ENCODE measurements at places on chromosomes 6 and 20.

GRCh38 chr6:149129371-149130077, 188.0 kb upstream of the TAB2 start:
- no peak for DNase-seq

DNA sequence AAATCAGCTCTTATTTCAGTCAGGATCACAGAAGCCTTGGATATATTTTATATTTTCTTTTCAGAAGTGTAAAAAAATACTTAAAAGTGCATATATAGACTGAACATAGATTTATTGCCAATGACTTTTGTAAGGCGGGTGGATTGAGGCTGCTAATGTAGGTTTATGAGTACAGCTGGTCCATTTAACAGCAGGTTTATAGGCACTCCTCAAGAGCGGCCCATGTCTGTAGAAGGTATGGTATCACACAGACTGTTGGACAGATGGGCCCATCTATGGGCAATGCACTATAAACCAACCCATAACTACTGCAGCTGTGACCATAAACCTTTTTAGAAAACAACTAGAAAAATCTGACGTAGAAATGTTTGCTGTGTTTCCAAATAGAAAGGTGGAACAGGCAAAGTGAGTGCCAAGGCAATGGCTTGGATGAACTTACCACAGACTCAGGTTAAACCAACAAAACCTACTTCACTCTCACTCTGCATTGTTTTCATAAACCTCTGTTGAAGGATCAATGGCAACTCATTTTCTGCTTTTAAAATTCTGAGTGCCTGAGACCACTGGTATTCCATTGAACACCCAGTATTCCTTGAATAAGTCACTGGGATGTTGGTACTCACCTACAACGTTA, 170.6 kb upstream of the EYA4 start:
- DNase-seq: no peak

DNA sequence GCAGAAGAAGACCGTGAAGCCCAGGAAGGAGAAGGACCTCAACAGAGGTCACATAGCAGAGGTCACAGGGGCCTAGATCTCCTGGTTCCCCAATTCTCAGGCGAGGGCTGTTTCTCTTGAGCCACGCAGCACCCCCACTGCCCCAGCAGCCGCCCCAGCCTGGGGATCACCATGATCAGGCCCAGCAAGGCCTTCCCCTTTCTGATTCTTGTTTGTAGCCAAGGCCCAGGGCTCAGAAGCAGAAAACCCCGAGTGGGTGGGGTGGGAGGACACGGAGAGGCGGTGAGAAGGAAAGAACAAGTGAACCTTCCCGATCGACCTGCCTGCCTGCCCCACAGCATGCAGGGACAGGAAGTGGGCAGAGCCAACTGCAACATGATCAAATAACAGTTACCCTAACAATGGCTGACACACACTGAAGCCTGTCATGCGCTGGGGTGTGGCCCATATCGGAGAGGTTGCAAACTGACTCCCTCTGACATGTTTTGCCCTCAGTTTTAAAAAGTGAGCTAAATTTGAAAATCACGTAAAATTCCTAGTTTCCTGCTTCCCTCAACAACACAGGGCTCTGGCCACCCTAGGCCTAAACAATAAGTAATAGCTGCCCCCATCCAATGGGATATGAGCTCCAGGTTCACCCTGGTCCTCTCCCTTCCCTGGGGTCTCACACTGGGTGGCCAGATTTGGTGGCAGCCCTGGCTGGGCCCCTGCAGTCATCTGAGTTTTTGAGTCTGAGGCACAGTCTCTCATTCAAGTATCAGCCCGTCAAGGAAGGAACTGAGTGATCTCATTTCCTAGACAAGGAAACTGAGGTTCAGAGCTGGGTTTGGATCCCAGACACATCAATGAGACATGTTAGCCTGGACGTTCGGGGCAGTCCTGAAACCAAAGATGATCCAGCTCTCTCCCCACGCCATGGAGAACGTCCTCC, 6.5 kb downstream of the PEDS1 start:
- DNase-seq: peak; percentile 62

DNA sequence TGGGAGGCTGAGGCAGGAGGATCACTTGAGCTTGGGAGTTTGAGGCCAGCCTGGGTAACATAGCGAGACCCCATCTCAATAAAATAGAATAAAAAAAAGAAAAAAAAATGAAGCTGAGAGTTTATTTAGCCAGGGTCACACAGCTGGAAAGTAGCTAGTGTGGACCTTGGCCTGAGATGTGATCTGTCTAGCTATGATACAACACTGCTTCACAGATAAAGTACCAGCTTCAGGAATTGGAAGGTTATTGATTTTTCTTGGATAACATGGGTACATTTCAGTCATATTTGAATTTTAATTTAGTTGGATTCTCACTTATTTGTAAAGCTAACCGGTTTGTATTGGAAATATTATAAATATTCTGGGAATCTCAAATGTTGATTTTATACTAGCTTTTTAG, 5.1 kb downstream of the FARS2 start:
- DNase-seq: no peak

- no peak for DNase-seq
Measured at GRCh38 chr6:6557886-6558285, 30.6 kb upstream of the LY86 start.

GRCh38 chr20:41475503-41475902, 108.9 kb upstream of the EMILIN3 start:
- DNase-seq: no peak

- no peak for DNase-seq
Measured at GRCh38 chr20:19978511-19979210, 38.5 kb upstream of the NAA20 start.

GRCh38 chr6:167678102-167679101, 148.3 kb upstream of the AFDN start:
- no peak for DNase-seq

DNA sequence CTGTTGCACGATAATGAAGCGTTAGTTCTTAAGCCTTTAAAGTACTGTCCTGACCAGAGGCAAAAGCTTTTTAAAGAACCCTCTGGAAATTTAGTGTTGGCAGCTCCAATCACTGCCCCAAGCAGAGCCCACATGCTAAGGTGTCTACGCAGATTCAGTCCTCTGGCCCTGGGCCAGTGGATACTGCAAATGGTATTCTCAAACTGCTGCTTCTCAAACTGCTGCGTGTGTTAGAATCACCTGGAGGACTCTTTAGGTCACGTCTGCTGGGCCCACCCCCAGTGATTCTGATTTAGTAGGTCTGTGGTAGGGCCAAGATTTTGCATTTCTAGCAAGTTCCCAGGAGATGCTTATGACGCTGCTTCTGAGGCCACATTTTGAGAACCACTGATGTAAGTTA, 96.0 kb upstream of the CCDC28A start:
- no peak for DNase-seq

DNA sequence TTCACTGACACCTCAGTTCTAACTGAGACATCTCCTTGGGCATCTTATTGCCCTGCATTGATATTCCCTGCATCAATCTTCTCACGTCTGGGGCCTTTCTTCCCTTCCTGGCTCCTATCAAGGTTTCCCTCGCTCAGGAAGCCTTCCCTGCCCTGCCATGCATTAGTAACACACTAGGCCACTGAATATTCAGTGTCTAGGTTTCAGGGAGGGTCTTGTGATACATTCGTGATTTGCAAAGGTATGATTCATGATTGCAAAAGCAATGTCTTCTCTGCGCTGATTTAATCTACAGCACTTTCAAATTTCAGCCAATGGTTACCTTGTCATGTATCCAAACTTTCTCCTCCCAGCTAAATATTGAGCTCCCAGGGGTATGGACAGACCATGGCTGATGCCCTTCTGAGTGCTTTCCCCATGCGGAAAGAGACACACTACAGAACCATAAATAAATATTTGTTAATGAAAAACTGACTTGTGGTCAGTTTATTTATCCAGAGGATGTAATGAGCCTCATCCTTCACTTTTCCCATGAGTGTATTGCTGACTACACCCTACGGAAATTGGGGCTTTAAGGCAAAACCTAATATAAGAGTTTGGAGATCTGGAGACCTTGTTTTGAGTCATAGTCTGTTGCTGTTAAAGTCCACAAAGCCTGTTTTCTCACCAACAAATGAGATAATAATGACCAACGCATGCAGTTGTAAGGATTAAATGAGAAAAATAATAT, 21.6 kb upstream of the PCSK2 start:
- DNase-seq: no peak

GRCh38 chr20:21719592-21720214, 14.2 kb downstream of the PAX1 start:
- DNase-seq: no peak

GRCh38 chr6:36075656-36076055, 48.0 kb downstream of the MAPK14 start:
- DNase-seq: no peak

- no peak for DNase-seq
Measured at GRCh38 chr20:15645816-15646215, 927.4 kb downstream of the KIF16B start.

GRCh38 chr20:1345030-1345755, 16.3 kb upstream of the SDCBP2 start:
- no peak for DNase-seq

DNA sequence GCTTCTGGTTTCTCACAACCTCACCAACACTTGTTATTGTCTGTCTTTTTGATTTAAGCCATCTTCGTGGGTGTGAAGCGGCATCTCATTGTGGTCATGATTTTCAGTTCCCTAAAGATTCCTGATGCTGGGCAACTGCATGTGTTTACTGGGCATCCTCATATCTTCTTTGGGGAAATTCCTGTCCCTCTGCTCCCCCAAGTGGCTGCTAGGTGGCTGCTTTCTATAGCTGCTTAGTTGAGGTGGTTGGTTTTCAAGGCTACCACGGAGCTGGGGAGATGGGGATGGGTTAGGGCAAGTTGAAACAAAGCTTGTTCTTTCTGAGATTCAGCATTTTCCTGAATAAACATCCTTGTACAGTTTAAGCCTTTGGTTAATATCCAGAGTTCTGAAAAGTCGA, 403.9 kb upstream of the SULF2 start:
- DNase-seq: no peak

DNA sequence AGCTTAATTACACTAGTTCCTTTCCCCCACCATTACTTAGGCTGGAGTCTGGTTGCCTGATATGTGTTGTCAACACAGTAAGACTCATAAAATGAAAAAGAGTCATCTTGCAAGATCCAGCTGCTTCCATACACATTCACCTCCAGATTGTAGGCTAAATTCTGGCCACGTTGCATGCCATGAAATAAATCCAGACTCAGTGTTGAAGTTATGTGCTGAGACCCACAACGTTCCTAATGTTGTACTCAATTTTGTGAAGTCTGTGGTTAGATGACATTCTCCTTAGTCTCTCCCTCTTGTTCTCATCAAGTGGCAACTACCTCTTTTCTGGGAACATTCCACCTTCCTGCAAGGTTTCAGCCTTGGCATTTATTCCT, 212.3 kb downstream of the LMBRD1 start:
- no peak for DNase-seq

GRCh38 chr6:15672818-15673217, 10.0 kb upstream of the DTNBP1 start:
- no peak for DNase-seq

DNA sequence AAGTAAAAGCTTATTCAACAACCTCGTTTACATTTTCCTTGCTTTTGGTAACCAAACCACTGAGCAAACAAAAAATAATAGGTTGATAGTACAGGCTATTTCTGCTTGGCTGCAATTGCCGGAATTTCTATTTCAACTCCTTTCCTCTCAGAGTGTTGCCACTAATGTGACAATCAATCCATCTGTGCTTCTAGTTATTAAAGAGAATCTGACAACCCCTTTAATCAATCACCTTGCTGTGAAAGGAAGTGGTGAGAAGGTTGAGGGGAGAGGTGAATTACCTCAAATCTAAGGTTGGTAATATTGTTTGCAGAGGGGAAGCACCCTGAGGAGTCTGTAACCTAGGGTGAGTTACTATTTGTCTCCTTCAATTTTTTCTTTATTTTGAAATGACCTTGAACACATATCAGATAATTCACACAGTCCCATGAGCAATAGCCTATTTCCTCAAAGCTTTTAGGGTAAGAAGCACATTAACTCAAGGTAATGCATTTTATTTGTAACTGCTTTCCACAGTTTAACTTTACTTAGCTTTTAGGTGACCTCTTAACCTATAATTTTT, 603.4 kb downstream of the MMUT start:
- no peak for DNase-seq

GRCh38 chr20:33231237-33231636, 4.6 kb upstream of the BPIFA1 start:
- DNase-seq: no peak

- DNase-seq: no peak
Measured at GRCh38 chr6:42375007-42375635, 76.6 kb downstream of the TRERF1 start.

DNA sequence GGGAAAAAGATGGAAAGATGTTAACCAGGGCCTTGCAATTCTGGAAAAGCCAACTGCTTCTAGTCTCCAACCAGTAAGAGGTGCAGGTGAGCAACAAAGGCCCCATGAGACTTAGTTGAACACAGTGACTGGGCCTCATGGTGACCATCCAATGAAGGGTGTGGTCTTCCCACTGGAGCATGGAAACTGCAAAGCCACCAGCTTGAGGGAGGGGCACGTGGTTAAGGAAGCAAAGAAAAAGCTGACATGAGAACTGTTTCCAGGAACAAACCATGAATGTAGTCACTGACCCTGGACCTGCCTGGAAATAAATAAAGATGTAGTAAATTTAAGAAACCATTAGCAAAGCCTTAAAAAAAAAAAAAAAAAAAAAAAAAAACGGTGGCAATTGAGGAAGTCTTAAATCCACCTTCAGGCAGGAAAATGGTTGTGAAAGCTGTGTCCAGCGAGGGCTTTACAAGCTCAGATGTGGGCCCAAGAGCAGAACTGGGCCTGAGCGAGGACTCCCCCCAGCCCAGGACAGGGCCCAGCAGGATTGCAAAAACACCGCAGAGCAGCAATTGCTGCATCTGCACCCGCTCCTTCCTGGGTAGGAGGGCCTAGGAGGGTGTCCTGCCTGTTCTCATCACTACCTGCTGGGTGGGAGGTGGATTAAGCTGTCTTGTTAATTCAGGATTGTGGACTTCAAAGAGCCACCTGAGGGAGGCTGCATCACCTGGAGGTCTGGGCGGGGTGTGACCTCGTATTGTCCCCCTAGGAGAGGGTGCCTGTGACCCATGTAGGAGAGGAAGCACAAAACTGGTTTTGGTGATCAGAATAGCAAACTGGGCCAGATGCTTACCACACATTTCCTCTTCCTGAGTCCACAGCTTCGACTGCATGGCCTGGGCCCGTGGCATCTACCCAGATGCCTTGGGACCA, 10.3 kb downstream of the GFRA4 start:
- no peak for DNase-seq

- DNase-seq: no peak
Measured at GRCh38 chr6:97813889-97814567, 531.0 kb upstream of the MMS22L start.

DNA sequence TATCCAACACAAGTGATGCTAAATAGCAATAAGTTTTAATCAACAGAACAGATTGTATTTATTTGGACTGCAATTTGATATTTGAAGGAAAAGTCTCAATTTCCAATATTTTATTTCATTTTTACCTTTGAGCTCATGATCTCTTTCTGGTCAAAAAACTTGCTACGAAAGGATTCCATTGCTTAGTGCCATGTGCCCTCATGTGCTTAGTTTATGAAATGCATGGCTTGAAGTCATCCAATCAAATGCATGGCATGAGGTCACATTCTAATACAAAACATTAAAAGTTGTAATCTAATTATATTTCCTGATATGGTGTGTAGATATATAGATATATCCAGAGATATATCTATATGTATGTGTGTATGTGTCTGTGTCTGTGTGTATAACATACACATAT, 321.2 kb upstream of the ADGRB3 start:
- no peak for DNase-seq

All from stimulated activated CD8-positive, alpha-beta memory T cell treated with anti-CD3 and anti-CD28 coated beads, Interleukin-15, amount 100 ng/mL, for 4 hours (primary cell).